ENCODE measurements at places on chromosomes 7 and 10.

- no peak for DNase-seq
Observed at GRCh38 chr10:99459217-99459616, 28.8 kb upstream of the GOT1 start.

DNA sequence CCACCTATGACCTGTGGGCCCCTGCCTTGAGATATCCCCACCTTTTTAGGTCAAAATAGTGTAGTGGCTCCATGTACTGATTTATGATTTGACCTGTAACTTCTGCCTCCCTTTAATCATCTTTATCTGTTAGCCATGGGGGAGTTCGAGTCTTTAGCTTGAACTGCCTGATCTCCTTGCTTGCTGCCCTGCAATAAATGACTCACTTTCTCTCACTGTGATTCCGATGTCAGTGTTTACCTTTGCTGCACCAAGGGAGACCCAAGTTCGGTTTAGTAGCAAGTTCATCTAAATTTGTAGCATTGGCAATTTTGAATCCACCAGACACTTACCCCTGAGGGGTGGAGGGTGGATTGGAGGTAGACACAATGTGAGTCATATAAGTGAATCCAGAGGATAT is 814.6 kb upstream of the AUTS2 start:
- no peak for DNase-seq

GRCh38 chr10:112040696-112041095 is 142.9 kb downstream of the GPAM start:
- no peak for DNase-seq

- DNase-seq: no peak
Observed at GRCh38 chr10:3442451-3442990, 269.9 kb upstream of the PITRM1 start.

DNA sequence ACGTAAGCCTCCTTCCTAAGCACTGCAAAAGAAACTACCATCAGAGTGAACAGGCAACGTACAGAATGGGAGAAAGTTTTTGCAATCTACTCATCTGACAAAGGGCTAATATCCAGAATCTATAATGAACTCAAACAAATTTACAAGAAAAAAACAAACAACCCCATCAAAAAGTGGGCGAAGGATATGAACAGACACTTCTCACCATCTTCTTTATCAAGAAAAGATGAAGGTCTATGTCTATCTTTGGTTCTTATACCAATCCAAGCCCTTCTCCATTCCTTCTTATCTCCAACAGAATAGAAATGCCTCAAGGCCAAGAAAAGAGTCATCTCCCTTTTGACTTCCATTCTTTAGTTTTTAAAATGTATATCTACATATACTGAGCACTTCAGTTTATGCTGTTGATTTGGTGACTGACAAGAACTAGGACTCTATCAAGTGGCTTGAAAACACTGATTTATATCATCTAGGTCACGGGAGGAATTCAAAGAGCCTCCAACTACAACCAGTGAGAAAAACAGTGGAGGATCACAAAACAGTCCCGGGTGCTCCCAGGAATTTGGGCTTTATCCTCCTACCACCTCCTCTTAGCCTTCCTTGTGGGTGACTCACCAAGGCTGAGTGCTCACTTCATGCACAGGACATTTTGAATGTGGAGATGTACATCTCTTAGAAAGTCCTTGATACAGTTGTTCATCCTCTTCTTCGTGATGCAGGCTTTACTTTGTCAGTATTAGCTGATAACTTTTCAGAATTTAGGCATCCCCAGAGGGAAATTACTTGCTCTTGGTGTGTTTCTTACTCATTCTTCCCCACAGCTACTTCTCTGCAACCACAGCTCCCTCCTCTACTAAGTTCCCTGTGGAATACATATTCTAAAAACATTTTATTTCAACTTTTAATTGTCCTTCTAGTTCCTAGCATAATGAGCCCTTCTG is 15.4 kb downstream of the TAS2R41 start:
- DNase-seq: no peak

DNA sequence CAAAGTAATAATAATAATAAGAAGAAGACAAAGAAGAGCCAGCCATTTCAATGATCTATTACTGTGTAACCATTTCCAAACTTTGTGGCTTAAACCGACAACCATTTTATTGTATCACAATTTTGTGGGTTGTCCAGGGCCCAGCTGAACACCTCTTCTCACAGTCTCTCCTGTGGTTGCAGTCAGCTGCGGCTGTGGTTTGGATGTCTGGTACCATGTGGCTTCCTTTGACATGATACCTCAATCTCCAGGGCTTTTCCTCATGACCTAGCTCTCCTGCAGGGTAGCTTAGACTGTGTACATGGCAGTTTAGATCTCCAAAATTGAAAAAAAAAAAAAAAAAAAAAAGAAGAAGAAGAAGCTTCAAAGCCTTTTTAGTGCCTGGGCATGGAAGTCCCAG is 72.6 kb upstream of the NFKB2 start:
- DNase-seq: no peak

DNA sequence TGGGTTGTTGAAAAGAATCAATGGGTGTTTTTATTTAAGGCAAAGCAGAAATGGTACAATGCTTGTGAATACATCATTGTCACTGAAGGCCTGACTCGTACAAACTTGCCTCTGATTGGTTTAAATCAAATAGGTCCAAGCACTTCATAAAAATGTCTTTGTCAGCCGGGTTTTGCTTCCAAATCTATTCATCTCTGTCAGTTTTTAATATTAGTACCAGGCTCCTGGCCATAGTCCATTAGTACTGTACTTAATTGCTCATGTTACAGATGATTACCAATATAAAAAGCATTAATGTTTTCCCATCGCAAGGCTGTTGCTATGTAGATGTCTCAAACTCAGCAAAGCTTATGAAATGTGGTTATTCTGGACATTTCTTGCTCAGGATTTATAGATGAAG is 171.9 kb downstream of the ARID5B start:
- no peak for DNase-seq

DNA sequence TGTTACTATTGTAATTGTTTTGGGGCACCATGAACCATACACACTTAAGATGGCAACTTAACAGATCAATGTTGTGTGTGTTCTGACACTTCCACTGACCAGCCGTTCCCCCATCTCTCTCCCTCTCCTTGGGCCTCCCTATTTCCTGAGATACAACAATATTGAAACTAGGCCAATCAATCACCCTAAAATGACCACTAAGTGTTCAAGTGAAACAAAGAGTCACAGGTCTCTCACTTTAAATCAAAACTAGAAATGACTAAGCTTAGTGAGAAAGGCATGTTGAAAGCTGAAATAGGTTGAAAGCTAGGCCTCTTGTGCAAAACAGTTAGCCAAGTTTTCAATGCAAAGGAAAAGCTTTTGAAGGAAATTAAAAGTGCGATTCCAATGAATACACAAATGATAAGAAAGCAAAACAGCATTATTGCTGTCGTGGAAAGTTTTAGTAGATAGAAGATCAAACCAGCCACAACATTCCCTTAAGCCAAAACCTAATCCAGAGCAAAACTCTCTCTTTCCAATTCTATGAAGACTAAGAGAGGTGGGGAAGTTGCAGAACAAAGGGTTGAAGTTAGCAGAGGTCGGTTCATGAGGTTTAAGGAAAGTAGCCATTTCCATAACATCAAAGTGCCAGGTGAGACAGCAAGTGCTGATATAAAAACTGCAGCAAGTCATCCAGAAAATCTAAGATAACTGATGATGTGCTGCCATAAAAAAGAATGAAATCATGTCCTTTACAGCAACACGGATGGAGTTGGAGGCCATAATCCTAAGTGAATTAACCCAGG is 90.6 kb downstream of the MTPN start:
- no peak for DNase-seq

GRCh38 chr10:123478116-123478515 is 188.0 kb upstream of the GPR26 start:
- DNase-seq: no peak

DNA sequence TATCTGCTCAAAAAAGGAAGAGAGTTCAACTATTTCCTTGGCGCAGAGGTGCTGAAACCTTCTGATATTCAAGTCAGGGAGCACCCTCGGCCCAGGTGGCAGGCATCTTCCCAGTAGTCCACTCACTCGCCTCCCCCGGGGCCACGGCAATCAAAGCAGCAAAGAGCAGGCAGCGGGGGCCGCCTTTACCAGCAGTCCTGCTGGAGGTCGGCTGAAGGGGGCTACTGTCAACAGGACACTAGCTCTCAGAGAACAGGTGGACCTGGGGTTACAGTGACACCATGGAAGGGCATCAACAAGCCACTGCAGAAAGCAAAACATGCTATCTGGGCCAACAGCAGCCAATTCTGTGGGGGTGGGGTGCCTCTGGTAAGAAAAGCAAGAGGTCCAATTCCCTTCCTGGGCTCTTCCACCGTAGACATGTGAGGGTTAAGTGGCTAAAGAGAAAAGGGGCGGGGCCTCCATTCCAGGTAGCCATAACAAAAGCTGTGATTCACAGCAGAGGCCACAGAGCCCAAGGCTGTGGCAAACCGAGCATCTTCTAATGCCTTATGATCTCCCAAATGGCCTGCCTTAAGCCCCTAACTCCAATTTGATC is 9.4 kb downstream of the FZD9 start:
- DNase-seq: no peak

DNA sequence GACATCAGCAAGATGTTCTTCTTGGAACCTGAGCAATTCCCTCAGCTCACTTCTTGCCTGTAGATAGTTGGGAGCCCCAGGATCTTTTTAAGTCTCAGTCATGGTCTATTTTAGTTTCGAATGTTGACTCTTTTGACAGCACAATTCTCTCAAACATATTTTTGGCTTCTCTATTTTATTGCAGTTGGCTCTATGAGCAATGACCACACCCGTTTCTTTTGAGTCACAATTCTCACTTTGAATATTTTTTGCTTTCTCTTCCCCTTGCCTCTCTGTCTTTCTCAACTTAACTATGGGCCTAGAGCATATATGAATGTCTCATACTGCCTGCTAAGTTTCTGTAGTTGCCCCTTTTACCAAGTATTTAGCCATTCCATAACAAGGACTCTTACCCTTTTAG is 222.8 kb downstream of the PTN start:
- no peak for DNase-seq

DNA sequence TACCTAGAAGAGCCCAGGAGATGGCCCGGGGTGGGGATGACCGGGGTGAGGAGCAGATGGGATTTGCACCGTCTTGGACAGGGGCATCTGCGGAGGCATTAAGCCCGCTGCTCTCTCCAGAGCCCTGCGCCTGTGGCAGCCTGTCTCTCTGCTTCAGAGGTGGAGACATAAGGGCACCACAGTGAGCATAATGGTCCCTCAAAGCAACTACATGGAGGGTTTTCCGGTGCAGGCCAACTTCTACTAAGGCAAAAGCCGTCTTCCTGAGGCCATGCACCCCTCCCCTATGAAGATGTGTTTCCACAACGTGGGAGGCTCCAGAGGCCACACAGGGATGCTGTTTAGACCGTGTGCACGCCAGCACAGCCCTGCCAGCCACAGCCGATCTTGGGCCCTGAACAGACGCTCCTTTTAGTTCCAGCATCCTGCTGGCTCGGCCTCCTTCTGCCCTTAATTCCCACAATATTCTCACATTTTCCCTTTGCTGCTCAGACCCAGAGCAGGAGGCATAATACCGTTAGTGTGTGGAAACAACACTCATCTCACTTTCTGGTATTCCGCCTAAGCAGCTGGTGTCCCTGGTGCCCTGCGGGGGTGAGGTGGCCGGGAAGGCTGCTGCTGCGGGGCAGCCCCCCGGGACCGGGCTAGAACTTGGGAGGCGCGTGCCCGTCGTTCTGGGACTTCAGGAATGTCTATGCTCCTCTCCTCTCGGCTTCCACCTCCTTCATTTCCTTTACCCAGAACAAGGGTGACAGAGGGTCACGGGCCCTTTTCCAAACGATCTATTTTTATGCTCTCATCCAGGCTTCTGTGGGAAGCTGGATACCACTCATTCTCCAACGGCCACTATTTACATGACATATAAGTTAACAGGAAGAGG is 266.9 kb downstream of the TNS3 start:
- no peak for DNase-seq

- no peak for DNase-seq
Observed at GRCh38 chr7:30479202-30480120, 877 bp upstream of the NOD1 start.

DNA sequence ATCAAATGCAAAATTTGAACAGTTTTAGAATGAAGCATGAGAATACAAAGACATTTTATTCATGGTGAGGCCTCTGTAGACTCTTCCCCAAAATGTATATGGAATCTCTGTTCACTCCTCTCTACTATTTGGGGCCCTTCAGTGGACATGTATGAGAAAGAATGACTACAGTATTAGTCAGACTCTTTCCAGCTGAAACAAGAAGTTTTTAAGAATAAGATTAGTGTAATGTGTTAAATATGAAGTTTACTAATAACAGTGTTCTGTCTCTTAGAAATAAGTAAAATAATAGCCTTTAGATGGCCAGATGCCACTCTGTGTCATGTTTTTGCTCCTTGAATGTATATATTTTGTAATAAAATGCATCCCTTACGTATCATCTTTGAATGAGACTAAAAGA is 585.6 kb downstream of the SUGCT start:
- DNase-seq: no peak

DNA sequence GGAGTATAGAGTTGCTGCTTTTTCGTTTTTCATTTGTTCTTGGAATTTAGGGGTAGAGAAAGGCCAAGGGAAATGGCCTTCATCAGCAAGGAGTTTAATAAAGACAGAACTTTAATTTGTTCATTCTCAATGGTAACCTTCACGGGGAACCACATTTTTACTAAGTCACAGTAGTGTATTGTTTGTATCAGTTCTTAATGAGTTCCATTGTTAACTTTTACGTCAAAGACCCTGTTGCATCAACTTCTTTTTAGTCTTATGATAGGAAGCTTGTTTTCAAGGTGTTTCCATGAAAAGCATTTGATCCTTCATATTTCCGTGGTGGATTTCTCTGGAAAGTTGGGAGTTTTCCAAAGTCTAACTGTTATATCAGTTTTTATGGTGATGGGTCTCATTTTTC is 169.9 kb downstream of the CREB5 start:
- no peak for DNase-seq

DNA sequence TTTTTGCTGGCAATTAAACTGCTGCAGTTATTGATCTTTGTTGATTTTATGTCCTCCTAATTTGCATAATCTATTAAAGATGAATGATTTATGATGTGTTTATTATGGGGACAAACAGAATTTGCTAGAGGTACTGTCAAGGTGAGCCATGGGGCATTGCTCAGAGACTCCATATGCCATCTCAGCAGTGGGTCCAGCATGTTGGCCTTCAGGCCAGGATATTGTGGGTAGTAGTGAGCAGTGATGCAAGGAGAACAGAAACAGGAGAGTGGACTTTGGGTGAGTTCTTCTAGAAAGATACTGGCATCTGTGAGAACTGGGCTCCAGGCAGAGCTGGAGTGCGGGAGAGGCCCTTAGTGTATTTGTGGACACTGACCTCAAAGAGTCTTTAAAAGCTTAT is 65.9 kb downstream of the PAX2 start:
- DNase-seq: no peak

- DNase-seq: no peak
Observed at GRCh38 chr7:32191305-32191704, 121.1 kb upstream of the PDE1C start.

DNA sequence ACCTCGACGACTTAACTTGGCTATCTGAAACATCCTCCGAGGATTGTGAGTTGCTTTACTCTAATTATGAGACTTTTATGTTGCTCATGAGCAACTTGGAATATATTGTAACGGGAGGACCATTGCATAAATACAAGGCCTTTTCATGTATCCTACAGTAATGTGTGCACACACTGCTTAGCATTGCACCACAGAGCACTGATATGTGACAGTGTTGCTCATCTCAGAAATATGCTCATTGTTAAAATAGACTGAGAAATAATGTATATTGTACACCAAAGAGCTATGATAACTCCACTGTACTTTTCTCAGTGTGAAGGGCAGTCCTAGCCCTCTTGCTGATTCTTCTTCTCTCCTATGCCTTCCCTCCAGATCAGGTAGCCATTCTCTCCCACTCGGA is 102.8 kb upstream of the CDK13 start:
- DNase-seq: no peak

- DNase-seq: no peak
Observed at GRCh38 chr7:70040051-70040450, 441.8 kb downstream of the AUTS2 start.
